ENCODE measurements at places on chromosomes 5 and 9.
A peak's percentile ranks its signal among the peaks of the same experiment; 100 is the strongest.

DNA sequence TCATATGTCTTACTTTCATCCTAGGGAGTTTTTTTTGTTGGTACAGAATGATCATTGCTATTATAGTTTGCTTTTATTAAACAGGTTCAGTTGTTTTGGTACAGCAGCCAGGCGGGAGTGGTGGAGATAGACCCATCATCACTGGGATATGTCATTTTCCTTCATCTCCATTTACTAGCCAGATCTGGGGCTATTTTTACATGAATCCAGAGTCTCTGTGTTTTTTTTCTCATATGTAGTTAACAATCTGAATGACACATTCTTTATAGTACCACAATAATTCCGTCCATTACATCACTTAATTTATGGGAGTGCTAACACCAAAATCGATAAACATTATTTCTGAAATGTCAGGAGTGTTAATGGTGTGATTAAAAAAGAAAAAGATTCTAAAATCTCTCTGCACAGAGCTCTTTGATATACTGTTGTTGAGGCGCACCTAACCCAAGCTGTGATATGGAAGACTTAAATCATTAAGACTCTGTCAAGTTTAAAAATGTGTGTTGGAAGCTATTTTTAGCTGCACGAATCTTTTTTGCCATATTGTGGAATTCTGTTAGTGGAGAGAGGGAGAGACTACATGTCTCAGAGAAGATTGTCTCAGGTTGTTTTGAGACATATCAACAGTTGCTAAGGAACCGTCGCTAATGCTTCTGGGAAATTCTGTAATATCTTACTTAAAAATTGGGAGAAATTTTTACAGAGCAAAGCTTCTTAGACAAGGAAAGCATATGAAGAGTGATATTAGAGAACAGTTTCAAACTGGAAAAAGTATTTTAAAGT lies 59.6 kb downstream of the RPS23 start:
- DNase-seq = no peak

DNA sequence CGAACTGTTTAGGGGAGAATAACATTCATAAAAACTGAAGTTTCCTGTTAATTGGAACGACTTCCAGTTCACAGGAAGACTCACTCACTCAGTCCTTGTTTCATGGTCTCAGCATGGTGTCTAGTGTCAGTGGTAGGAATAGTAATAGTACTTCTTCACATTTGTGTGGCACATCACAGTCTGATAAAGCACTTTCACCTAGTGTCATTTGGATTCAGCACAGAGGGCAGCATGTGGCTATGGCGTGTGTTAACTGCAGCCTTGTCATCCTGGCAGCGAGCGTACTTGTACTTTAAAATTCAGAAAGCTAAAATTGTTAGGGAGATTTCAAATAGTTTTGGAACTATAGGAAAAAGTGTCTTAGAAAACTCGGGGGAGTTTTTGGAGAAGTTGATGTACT lies 72.4 kb downstream of the VCAN start:
- DNase-seq = no peak

- DNase-seq = no peak
Measured at GRCh38 chr5:93596310-93596675, 13.3 kb downstream of the NR2F1 start.

- DNase-seq = no peak
Measured at GRCh38 chr5:170644501-170644900, 139.0 kb upstream of the GABRP start.

DNA sequence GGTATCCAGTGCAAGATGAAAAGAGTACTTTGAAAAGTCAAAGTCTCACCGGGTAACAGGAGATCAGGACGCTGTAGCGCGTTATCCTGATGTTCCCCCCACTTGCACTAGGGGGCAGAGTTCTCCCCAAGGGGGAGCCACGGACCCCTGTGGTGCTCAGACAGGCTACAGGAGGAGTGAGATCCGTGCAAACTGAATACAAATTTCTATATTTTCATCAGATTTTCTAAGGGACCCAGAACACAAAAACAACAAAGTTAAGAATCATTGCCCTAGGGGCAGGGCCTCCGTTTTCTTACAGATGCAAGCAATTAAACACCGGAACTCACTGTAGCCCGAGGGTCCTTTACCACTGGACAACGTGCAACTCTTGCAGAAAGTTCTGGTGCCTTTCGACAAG lies 2.0 kb downstream of the MYO10 start:
- peak; percentile 84 for DNase-seq

DNA sequence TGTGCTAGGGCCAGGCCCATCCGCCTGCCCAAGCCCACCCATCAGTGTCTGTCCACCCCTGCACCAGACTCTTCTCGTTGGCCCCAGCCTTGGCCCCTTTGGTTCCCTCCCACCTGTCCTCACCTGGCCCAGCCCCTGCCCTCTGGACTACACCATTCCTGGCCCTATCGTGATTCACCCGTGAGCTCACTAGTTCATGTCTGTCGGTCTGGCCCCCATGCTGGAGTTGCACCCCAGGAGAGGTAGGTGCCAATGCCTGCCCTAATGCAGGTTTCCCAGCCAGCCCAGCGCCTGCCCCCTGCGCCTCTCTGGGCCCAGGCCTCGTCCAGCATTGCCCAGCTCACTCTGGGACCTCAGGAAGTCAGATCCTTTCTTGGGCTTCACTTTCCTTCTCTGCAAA lies 115.4 kb upstream of the LMX1B start:
- no peak for DNase-seq

GRCh38 chr9:124725068-124725452 lies 46.1 kb downstream of the NR6A1 start:
- no peak for DNase-seq

- no peak for DNase-seq
Measured at GRCh38 chr9:20781092-20781491, 97.0 kb downstream of the FOCAD start.

DNA sequence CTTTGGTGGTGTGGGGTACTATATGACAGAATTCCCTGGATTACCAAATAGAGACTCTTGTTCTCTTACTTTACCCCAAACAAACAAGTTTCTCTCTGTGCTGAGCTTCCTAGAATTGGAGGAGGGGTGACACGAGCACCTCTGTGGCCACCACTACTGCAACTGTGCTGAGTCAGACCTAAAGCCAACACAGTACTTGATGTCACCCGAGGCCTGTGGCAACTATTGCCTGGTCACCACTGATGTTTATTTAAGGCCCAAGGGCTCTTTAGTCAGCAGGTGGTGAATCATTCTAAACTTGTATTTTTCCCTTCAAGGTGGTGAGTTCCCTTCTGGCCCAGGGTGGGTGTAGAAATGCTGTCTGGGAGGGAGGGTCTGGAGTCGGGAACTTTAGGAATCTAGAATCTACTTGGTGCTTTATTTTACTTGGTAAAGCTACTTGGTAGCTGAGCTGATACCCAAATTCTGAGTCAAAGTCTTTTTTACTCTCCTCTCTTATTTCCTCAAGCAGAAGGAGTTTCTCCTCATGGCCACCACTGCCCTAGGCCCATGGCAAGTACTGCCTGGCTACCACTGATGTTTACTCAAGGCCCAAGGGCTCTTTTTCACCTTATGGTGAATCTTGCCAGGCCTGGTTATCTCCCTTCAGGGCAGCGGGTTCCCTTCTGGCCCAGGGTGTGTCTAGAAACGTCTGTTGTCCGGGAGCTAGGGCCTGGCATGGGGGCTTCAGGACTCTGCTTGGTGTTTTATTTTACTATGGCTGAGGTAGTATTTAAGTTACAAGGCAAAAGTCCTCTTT lies 9.8 kb downstream of the LURAP1L start:
- peak; percentile 95 for DNase-seq

DNA sequence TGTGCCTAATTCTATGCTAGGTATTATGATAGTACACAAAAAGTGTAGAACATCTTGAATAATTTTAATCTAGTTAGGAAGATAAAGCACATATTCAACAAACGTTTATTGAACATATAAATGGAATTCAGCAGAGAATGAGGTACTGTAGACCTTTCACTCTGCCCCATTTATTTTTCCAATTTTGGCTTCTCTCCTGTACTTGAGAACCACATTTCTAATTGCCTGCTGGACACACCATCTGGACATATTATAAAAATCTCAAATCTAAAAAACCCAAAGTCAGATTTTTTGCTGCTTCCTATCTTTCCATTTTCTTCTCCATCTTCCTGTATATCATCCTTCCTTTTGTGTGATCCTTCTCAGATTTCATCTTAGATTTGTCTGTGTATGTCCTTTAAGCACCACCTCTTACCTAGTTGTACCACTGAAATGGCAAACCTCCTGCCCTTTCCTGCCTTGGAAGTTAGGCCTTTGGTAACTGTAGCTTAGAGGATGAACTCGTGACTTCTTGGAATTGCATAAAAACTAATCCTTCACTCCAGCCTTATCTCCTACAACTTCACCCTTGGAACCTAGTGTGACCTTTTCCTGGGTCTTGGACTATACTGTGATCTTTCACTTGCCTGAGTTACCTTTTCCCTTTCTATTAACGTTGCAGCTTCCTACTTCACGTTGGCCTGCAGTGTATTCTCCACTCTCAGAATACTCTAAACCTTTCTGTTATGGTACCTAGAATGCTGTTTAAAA lies 8.8 kb downstream of the SLC26A2 start:
- no peak for DNase-seq

DNA sequence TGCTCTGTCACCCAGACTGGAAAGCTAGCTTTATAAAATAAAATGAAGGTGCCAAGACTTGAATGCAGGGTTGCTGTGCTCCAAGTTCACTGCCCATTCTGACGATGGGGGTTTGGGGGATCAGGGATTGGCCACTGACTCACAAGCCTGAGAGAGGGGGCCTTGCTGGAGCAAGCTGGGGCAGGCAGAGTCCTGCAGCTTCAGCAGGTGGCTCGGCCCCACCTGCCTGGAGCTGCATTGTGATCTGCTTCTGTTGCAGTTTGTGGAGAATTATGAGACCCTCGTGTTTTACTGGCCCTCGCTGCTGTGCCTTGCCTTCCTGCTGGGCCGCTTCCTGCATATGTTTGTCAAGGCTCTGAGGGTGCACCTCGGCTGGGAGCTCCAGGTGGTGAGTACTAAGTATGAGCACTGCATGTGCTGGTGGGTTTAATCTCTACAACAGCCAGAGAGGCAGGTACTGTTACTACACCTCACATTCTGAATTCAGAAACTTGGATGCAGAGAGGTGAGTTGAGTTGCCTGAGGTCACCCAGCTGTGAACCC lies 31.1 kb upstream of the CCDC180 start:
- no peak for DNase-seq

DNA sequence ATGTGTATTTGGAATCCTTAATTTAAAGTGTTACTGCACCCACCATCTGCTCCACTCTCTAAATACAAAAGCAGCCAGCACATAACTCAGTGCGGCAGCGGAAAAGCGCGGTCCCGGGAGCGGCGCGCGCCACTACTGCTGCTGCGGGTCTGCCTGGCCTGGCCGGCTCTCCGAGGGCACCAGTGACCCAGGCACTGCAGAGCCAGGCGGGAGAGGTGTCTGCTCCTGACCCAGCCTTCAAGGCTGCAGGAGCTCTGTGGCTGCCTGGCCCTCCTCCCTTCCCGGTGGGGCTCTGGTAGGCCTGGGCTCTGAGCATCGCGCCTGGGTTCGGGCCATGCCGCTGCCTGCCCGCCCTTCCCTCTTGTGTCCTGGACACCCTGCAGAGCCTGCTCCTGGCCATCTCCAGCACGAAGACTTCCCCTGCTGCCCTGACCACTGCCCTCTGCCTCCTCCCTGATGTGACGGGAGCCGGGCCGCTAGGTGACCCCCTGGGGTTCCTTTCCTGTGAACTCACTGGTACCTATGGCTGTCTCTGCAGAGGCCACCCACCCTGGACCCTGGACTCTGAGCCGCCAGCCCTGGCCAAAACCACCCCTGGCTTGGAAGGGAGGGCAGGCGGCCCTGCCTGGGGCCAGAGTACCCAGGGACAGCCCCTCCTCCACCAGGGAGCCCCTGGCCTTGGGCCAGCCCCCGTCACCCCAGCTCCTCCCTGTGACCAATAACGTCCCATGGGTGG lies 32.8 kb upstream of the UBAC1 start:
- no peak for DNase-seq

DNA sequence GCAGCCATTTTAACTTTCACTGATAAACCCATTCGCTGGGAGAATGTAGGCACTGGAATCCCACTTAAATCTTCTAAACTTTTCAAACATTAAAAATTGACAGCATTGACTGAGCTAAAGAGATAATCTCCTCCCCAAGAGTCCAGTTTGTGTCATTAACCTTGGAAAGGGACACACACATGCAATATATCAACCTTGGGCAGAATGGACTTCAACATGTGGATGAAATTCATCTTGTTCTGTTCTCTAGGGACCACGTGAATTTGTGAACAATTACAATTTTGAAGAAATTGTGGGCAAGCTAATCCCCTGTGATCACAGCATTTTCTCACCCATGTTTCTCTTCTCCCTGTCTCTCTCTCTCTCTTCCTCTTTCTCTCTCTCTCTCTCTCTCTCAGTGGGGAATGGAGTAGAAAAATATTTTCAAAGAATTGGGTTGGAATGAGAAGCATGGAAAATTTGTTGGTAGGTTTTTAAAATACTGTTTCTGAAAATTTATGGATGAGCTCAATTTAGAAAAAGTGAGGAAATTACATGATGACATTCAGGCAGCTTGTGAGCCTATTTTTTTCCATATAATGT lies 553.7 kb downstream of the EBF1 start:
- no peak for DNase-seq

DNA sequence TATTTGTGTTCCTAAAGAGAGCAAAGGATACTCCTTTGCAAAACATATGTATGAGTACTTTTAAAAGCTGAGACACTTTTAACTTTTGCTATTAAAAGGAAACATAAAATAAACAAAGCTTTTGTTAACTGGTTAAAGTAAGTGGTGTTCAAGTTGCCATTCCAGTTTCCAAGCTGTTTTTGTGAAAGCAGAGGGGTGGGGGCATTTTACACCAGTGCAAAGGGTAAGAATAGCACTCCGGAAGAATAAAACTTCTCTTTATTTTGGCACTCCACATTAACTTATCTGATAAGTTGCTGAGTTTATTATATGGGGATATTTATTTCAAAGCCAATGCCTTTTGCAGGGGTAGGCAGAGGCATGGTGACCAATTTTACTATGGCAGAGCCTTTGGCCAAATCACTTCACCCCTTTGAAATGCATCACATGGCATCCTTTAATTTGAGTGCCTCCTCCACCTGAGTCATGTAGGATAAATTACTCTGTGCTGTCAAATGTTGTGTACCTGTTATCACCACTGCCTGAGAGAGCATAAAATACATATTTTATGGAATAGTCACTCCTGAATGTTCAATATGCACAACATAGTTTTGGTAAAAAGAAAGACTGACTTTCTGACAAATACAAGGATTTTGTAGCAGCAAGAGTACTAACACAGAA lies 62.9 kb downstream of the MLLT3 start:
- no peak for DNase-seq

DNA sequence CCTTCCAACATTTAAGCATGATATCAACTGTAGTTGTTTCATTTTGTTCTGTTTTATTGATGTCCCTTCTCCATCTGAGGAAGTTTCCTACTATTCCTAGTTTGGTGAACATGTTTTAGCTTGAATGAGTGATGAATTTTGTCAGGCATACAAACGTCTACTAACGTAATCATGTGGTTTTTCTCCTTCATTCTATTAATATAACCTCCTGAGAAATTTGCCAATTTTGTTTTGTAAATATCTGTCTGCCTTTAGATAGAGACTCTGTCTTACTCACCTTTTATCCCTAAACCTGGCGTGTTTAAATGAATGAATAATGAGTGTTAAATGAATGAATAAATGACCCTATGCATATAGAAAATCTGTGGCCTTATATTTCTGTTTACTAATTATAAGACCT lies 26.5 kb upstream of the NREP start:
- DNase-seq = no peak
